GM04503 (cell line): ENCODE measurements at places on chromosomes 3 and 15.

DNA sequence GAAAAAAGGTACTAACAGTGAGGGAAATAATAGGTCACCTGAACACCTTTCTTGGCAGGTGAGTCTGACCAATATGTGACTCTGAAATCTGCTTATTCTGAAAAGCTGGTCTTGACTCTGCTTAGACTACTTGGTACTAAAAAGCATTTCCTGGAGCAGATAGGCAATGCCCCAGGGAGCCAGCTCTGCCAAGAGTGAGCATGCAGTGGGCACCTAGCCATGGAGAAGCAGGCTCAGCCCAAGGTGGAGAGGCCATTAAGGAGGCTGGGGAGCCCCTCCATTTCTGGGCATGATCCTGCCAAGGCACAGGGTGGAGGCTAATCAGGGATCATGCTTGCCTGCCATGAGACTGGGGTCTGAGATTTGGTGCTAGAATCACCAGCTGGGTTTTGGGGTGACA is 1.6 kb upstream of the LTF start:
- DNase-seq: no peak

- no peak for DNase-seq
Measured at GRCh38 chr3:43629741-43630140, 7.9 kb upstream of the ANO10 start.

DNA sequence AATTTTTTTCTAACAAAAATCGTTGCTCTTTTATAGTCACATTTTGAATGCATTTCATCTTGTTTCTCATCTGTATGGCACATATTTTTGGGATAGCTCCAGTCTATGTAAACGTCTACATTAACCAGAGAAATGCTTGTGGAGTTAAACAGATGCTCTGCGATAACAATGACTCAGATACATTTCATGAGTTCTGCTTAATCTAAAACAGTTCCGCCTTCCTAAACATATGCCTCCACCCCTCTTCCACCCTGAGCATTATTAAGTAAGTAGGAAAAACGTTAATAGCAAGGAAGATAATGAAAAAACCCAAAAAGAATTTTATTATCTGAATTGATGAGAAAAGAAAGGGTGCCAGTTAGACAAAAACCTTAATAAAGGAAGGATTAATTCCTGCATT is 396.1 kb downstream of the TUSC7 start:
- no peak for DNase-seq

DNA sequence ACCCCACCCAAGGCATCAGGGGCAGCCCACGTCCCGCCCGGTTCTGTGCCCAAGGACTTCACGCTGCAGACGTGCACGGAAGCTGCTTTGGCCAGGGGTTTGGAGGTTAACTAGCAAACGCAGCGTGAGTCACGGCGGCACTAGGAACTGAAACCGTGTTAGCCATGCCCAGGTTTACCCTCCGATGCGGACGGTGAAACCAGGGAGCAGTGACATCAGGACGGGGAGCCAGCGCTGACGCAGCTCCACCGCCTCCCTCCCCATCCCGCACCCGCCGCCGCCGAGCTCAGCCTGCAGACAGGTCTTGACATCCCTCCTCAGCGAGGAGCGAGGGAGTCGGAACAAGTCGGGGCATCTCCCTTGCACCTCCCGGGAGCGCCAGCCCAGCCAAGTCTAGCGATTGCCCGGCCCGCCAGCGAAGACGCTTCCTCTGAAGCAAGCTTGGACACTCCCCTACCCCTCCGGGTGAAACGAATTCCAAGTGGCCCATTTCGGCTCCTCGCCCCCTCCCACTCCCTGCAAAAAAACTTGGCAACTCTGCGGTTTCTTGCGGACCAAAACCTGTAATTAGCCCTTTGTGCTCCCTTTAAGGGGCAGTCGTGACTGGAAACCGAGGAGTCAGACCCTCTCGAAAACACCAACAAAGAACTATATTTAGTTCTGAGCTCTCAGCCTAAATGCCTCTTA is 1.4 kb upstream of the RAP2B start:
- DNase-seq: peak; percentile 51

- DNase-seq: no peak
Measured at GRCh38 chr15:91668370-91668769, 185.1 kb upstream of the SLCO3A1 start.

GRCh38 chr3:143465666-143466065 is 346.1 kb downstream of the CHST2 start:
- DNase-seq: no peak

DNA sequence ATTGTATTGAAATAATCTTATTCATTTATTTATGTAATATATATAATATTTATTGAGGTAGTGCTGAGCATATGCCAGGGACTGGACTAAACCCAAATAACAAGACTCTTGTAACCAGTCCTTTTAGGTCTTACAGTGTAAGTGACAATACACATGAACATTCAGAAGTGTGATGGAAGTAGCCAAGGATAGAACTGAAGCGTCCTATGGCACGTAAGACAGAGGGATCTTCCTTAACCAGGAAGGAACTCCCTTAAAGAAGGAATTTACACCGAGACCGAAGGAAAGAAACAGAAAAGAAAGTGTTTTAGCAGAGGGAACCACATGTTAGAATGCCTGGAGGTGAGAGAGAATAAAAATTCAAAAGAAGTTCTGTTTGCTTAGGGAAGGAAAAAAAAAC is 23.6 kb upstream of the CLDN1 start:
- DNase-seq: no peak

- DNase-seq: no peak
Measured at GRCh38 chr15:68328443-68328842, 50.9 kb downstream of the FEM1B start.

DNA sequence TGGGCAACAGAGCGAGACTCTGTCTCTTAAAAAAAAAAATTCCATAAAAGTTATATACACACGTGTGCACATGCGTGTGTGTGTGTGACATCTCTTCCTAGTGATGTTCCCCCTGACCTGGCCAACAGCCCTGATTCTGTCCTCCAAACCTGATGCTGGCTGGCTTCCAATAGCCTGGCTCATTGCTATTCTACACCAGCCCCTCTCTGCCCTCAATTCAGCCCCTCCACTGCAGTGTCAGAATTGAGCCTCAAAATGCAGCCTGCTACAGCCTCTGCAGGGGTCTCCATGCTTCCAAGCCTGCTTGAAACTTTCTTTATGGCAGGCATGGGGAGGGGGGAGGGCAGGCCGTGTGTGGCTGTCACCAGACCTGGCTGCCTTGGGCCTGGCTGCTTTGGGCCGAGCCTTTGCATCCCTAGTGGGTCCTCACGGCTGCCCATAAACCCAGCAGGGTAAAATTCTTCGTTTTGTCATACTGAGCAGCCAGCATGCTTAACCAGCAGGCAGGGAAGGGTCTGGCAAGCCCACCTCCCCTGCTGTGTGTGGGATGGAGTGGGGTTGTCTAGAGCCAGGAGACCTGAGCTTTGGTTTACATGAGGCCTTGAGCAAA is 22.7 kb upstream of the DOCK3 start:
- DNase-seq: no peak

DNA sequence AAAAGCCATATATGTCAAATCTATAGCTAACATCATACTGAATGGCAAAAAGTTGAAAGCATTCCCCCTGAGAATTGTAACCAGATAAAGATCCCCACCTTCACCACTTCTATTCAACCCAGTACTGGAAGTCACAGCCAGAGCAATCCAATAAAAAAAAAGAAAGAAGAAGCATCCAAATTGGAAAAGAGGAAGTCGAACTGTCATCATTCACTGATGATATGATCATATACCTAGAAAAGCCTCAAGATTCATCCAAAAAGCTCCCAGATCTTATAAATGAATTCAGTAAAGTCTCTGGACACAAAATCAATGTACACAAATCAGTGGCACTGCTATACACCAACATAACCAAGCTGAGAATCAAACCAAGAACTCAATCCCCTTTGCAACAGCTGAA is 97.4 kb downstream of the CBLB start:
- no peak for DNase-seq

DNA sequence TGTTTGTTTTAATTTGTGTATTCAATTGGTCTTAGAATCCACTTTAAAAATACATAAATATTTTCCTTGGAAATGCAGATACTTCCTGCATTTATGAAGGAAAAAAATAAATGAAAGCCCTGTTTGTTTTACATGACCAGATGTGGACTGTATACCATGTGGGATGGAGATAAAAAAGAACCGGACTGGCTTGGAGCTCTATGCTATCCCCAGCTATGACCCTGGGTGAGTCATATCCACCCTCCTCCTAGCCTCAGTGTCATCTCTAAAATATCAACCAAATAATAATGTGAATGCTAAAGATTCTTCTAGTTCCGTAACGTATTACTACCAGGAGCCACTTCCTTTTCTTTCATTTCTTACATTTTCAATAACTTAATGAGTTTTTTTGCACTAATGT is 44.5 kb upstream of the PDZRN3 start:
- DNase-seq: no peak

DNA sequence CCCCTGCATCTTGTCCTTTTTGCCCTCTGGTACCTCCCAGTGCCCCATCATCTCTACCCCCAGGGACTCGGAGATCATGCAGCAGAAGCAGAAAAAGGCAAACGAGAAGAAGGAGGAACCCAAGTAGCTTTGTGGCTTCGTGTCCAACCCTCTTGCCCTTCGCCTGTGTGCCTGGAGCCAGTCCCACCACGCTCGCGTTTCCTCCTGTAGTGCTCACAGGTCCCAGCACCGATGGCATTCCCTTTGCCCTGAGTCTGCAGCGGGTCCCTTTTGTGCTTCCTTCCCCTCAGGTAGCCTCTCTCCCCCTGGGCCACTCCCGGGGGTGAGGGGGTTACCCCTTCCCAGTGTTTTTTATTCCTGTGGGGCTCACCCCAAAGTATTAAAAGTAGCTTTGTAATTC is 1.5 kb downstream of the SERF2 start:
- no peak for DNase-seq

- no peak for DNase-seq
Measured at GRCh38 chr3:58386626-58387365, 46.8 kb downstream of the PDHB start.

GRCh38 chr15:80584561-80584964 is 110.5 kb upstream of the ABHD17C start:
- DNase-seq: no peak

GRCh38 chr3:155252535-155252934 is 40.9 kb downstream of the STRIT1 start:
- no peak for DNase-seq

DNA sequence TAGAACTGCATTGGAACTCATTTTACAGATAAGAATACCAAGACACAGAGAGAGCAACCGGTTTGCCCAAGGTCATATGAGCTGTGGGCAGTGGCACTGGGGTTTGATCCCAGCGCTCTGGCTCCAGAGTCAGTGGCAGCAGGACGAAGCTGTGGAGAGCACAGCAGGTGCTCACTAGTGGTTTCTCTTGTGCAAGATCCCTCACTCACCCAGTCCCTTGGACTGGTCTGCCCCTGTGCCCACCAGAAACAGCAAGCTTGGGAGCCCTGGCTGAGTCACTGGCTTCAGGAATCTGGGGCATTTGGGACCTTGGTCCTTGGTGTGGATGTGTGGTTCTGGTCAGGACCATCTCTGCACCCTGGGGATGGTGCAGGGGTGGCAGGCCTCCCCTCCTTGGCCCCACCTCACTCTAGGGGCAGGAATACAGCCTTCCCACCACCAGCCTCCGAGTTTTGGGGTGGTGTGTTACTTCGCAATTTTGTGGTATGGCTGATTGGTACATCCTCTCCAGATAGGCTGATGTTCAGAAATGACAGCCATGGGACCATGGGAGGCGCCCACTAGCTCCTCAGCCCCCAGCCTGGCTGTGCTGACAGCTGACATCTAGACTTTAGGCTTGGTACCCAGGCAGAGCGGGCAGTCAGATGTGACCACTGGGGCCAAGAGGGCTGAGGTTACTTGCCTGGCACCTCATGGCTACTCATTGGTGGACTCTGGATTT is 104.6 kb downstream of the LSM3 start:
- DNase-seq: no peak

DNA sequence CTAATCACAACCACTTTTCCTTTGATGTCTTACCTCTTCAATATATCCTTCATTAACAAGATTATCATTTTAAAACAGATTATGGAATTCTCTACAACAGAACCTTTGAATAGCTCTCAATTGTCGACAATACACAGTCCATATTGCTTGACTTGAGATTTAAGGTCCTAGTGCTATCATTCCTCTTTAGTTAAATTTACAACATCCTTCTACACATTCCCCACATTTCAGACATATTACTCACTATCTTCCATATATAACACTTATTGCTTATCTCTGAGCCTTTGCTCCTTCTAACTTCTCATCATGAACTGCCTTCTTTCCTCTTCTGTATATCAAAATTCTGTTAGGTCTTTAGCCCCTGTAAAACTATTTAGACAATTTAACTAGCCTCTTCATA is 247.0 kb downstream of the STXBP5L start:
- no peak for DNase-seq

- DNase-seq: no peak
Measured at GRCh38 chr3:193938613-193939012, 197.3 kb upstream of the HES1 start.

GRCh38 chr3:80553211-80553610 is 785.4 kb upstream of the ROBO1 start:
- DNase-seq: no peak

- no peak for DNase-seq
Measured at GRCh38 chr3:78873641-78874040, 894.2 kb downstream of the ROBO1 start.

DNA sequence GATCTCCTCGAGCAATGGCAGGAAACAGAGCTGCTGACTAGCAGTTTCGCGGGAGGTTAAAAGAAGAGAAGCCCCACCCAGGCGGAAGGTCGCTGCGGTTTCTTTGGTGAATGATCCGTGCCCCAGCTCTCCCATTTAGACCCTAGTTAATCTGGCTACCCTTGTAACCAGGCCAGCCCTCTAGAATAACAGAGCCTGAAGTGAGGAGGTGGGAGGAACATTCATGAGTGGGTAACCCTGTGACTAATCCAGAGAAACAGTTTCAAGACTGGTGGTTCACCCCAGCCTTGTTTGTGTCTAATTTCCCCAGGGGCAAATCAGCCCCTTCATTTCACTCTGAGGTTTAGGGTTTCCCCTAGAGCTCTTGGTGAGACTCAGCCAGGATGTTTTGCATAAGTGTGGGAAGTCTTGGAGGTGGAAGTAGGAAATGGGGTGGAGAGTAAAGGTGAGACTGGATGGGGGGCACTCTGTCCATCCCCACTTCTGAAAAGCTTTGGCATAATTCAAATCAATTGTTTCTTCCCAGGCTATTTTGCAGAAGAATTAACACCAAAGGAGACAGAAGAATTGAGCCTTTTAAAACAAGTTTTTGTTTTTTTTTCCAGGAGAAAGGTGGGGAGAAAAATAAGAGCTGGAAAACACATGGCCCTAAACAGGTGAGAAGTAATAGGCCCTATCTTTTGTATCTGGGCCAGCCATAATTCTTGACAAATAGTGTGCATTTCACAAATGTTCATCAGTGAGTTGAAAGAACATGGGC is 303.1 kb downstream of the RPLP1 start:
- DNase-seq: no peak
